NCI-H774 (cell line): ENCODE measurements at places on chromosomes 1 and 21.
A peak's percentile ranks its signal among the peaks of the same experiment; 100 is the strongest.

DNA sequence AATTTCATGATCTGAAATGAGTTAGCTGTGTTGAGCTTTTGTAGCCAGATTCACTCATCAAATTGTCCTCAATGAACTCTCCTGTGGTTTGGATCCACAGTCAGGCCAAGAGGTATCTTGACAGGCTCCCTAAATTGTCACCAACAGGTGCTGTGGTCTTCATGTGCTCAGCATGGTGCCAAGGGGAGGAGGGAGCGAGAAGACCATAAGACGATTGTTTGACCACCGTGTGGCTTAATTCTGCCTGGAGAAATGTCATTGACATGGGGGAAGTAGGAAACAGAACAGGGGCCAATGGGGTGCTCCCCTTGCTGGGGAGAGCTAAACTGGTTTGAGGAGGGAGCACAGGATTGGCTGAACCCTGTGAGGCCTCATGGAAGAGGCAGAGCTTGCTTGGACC lies 219.3 kb downstream of the KCNJ6 start:
- DNase-seq: no peak

DNA sequence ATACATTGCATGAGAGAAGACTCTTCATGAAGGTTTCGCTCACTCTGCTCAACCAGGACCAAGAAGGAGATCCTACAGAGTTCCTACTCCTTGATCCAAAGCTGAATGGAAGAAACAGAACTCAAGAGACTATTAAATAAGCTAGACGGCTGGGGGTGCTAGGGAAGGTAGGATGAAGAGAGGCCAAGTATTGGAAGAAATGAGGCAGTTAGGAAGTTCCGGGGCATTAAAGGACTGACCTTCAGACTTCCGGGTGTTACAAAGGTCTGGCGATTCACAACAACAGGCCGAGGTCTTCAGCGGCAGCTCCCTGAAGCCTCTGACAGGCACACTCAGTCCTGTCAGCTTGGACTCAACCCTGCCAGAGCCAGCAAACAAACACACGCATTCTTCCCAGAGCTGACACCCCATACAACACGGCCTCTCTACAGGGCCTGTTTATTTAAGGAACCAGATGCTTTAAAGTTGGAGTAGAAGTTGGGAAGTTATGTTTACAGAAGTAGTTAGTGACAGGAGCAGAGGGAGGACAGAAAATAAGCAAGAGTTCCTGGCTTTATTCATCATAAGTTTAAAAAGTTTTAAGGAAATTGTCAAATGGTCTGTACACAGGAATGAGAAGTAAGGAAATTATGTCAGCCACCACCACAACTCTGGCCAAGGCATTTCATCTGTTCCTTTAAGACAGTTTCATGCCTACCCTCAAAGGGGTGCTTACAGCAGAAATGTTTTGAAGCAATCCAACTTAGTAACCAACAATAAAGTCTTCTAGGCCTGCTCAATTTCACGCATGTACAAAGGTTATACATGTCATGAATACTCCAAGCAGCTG lies 4.7 kb downstream of the SORT1 start:
- DNase-seq: peak; percentile 3

GRCh38 chr21:33712022-33712803 lies 69.9 kb downstream of the ITSN1 start:
- no peak for DNase-seq

- DNase-seq: no peak
Observed at GRCh38 chr21:35145626-35146233, 96.6 kb upstream of the RUNX1 start.

- no peak for DNase-seq
Observed at GRCh38 chr21:26115899-26116298, 54.7 kb downstream of the APP start.

- no peak for DNase-seq
Observed at GRCh38 chr1:86695400-86695799, 9.0 kb upstream of the SH3GLB1 start.

GRCh38 chr1:108592030-108592759 lies 32.3 kb downstream of the EEIG2 start:
- no peak for DNase-seq

DNA sequence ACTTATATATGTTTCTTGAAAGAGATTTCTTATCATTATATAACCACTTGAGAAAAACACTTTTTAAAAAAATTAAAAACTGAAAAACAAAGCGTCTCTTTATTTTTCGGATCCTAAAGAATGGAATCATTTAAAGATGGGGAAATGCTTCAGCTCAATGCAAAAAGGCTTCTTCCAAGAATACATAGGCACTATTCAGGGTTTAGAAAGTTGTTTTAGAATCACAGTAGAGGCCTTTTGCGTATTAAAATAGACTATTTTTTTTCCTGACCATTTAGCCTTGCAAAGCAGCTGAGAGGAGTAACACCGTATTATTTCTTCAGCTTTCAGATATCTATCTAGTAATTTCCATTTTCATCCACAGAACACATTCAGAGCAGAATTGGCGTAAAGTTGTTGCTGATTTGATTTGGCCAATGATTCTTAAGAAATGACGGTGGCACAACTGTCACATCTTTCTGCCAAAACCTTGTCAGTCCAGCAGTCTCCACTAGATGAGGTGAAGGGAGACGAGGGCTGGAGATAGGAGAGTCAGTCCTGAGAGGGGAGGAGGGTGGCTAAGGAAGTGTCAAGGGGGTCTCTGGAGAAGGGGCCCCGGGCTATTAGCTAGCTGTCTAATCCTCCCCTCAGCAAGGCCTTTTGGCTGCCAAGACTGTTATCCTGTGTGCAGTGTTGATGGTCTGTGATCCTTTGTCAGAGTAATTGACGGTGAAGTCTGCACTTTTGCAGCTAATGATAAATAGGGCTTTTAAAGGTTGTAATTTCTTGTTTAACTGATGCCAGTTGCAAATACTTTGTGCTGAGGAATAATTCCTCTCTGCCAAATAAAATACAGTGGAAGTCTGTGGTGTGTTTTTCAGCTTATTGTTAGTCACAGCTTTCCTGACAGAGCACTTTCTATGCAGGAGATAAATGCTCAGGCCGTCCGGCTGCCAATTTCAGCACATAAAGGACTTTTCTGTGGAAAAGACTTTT lies 34.7 kb downstream of the PRRX1 start:
- DNase-seq: no peak

DNA sequence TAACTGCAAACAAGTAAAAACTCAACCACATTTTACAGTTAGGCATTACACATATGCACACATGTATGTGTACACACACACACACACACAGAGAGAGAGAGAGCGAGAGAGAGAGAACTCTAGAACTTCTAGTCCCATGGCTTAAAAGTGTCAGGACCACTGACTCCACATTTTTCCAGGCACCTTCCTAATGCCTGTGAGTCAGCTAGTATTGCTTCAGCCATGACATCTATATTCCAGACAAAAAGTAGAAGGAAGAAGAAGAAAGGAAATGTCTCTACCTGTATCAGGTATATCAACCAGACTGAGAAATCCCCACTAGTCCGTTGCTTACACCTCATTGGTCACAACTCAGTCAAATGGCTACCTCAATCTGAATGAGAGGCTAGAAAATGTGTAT lies 31.9 kb upstream of the TACSTD2 start:
- no peak for DNase-seq

DNA sequence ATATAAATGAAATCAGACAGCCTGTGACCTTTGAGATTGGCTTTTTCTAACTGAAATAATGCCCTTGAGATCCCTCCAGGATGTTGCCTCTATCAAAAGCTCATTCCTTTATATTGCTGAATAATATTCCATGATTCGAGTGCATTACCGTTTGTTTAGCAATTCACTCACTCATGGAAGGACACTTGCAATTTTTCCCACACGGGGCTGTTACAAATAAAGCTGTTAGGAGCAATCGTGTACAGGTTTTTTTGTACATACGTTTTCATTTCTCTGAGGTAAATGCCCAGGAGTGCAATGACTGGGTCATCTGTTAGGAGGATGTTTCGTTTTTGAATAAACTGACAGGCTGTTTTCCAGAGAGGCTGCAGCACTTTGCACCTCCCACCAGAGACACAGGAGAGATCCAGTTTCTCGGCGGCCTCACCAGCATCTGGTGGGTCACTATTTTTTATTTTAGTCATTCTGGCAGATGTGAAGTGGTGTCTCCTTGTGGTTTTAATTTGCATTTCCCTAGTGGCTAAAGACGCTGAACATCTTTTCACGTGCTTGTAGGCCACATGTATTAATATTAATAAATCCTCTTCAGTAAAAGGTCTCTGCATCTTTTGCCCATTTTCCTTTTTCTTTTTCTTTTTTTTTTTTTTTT lies 11.0 kb downstream of the PRDM15 start:
- DNase-seq: no peak

DNA sequence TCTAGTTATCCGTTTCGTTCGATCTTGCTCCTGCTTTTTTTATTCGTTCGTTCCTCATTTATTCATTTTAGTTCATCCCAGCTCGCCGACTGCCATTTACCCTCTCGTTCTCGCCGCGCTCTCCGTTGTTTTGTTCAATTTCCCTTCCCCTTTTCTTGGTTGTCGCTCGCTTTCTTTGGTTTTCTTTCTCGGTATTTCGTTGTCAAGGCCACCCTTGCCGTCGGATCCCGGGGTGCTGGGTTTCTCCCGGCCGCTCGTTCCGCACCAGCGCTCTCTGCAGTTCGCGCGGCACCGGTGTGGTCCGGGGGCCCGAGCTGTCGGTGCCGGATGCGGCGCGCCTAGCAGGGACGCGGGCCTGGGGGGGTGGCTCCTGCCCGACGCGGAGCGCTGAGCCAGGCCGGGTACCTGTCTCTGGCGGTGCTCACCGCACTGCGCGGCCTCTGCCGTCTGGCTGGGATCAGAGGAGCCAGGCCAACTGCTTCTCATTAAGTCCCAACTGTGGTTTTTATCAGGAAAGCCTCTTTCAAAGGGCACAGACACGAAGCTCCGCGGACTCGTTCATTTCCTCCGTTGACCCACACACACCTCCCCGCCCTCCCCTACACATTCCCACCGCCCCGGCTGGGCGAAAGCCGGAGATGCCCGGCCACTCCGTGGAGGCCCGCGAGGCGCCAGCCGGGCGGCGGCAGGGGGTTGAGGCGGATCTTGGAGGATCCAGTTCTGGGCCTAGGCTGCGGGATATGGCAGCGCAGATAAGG lies 1.6 kb downstream of the ALX3 start:
- no peak for DNase-seq

GRCh38 chr1:204560590-204561150 lies 44.5 kb downstream of the MDM4 start:
- no peak for DNase-seq

GRCh38 chr1:212366901-212367300 lies 47.8 kb downstream of the PACC1 start:
- DNase-seq: no peak

GRCh38 chr1:34013958-34014737 lies 150.3 kb downstream of the HMGB4 start:
- no peak for DNase-seq

- no peak for DNase-seq
Observed at GRCh38 chr1:113517346-113517745, 127.0 kb downstream of the MAGI3 start.

DNA sequence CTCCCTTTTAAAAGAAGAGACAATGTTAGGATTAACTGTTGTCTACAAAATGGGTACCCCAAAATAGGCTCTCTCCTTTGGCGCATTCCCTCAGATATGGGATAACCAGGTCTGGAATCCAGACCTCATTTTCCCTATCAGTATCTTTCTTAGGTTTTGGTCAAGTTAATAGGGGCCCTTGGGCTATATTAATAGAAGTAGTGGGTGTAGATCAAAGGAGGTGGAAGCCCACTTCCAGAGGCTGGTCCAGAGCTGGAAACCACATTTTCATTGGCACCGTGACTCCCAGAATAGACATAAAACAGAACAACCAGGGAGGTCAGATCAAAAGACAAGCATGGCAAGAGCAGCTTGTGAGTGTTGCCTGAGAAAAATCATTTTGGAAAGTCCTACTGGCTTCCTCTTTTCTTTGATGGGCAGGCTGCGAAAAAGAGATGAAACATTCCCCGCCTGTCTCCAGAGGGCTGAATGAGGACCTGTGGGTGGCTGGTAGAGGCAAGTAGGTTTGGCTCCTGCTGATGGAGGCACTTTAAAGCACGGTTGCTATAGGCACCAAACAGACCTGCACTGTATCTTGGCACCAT lies 25.8 kb upstream of the KIF21B start:
- no peak for DNase-seq

GRCh38 chr1:5847013-5847659 lies 145.1 kb downstream of the NPHP4 start:
- DNase-seq: no peak

DNA sequence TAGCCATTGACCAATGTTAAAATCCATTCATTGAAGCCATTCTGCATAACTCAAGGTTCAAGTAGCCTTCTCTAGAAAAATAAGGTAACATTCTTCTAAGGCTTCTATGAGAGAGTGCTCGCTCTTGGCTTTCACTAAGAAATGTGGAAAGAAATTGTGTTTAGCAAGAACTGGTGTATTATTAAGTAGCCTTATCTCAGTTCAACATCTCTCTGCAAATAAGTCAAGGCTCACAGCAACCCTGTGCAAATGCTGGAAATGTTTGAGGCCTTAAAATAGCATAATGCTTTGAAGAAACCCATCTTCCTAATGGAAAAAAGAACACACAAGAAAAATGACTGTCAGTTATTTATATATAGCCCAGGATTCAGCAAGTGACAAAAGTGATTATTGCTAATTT lies 254.1 kb upstream of the PROX1 start:
- DNase-seq: no peak
